ENCODE measurements at places on chromosomes 4 and X.

DNA sequence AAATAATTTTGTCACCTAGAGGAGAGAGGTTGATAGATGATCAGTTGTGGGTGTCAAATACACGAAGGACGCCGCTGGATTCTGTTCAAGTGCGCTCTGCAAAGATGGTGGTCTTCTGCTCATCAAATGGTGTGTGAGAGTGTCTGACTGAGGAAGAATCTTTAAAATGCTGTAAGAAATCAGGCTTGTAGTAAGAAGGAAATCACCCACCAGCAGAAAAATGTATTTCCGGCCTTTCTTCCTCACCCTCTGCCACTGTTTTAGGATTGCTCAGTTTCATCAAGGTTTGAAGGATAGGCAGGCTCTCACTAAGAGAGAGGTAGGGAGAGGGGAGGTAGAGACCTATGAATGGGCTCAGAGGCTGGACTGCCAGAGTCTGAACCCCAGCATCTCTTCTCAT, 28.7 kb downstream of the RHOH start:
- DNase-seq = no peak

- no peak for DNase-seq
Observed at GRCh38 chr4:73187325-73187724, 71.3 kb downstream of the ANKRD17 start.

DNA sequence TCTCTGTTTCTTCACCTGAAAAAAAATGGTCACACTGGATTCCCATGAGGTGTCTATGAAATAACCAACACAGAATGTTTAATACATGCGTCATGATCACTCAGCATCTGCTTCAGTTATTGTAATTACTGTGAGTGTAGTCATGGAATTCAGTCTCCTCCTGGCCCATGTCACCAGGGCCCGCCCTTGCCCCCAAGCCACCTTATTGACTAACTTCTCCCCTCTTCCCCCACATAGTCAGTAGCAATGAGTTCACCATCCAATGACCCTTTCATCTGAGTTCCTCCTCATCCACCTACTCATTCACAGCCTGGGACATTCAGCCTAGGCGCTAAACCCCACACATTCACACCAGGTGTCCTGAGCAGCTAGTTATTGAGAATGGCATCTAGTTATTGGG, 15.6 kb downstream of the PNMA6F start:
- DNase-seq = no peak

- no peak for DNase-seq
Observed at GRCh38 chrX:49951524-49952193, 29.3 kb downstream of the CLCN5 start.

DNA sequence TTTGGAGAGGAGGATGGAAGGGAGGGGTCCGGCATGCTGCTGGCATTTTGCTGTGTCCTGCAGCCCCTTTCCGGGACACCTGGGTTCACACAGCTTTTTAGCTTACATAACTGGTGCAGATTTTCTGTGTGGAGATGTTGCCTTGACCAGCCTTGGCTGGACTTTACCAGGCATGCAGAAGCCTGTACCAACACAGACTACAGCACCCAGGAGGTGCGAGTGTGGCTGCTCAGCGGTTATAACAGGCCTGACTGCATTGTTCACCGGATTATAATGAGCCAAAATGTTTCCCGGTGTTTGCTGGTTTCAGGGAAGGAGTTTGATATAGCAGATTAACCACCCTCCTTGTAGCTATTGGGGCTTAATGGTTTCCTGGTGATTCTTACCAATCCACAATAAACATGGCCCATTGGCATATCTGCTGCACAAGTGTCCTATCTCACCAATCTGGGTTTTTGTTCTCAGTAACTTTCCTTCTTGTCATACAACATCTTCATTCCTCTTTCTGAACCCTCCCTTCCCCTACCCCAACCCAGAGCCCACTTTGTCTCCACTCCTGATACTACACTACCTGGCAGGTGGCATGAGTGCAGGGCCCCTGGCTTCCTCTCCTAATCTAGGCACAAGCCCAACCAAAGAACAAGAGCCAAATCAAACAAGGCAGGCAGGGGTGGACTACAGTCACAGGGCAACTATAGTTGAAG, 3.9 kb downstream of the RPL10 start:
- DNase-seq = no peak

GRCh38 chr4:8728536-8729407, 136.2 kb downstream of the CPZ start:
- no peak for DNase-seq

DNA sequence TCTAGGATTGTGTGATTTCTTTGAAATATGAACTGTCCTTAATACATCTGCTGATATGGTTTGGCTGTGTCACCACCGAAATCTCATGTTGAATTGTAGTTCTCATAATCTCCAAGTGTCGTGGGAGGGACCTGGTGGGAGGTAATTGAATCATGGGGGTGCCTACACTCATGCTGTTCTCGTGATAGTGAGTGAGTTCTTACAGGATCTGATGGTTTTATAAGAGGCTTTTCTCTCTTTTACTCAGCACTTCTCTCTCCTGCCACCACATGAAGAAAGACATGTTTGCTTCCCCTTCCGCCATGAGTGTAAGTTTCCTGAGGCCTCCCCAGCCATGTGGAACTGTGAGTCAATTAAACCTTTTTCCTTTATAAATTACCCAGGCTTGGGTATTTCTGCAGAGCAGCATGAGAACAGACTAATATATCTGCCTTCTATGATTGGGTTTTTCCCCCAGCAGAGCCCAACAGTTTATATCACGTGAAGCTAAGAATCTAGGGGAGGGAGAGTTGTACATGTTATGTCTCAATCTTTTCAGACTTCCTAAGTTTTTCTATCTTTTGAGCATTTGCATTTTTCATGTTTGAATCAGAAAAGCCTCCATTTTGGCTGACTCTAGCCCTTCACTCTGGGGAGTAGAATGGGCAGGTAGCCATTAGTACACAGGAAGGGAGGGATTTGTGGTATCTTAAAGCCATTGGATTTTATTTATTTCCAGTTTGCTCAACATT, 58.9 kb downstream of the PLAC1 start:
- peak; percentile 56 for DNase-seq

DNA sequence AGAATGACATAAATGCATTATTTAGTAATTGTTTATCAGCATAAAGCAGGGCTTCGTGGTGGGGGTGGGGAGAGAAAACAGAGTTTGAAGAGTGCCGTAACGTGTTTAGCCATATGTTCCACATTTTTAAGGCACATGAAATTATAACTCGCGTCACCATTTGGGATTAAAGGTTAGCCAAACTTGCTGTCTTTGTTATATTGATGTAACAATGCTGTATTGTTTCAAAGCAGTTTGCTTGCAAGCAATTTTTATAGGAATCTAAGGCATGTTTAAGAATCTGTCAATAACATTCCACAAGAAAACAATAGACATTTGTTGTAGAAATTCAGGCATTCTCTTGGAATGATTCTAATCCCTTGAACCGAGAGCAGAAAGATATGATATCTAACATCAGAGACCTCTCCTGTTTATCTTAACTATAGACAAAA, 78.3 kb downstream of the CLDN22 start:
- no peak for DNase-seq

- DNase-seq = no peak
Observed at GRCh38 chr4:13944095-13944511, 316.6 kb upstream of the BOD1L1 start.

GRCh38 chr4:75030649-75031235, 97.8 kb downstream of the PARM1 start:
- no peak for DNase-seq

DNA sequence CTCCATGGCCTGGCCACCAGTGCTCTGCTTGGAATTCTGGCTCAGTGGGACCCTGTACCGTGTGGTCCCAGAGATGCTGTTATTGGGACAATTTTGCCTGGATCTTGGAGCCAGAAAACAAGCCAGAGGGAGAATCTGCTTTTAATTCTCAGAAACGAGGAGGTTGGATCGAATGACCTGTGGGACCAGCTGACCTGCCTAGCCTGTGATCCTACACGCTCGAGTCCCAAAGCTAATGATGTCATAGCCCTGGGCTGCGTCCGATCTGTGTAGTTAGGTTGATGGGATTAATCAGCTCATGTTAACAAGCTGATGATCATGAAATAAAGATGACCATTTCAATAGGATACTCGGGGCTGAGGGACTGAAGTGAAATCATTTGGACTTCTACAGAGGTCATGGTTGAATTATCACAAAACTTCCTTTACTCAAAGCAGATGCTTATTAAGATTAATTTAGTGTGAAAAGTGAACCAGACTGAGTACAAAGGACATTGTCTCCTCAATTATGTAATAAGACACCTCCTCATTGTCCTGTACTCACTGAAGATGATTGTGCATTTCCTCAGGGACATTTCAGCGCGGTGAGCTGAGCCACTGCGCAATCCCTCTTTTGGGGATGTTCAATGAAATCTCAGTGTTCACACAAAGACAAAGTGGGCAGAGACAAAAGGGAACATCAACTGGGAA, 51.9 kb upstream of the STX18 start:
- no peak for DNase-seq

GRCh38 chr4:163592212-163592611, 97.7 kb downstream of the TMA16 start:
- no peak for DNase-seq

GRCh38 chr4:107156443-107156842, 120.3 kb upstream of the DKK2 start:
- no peak for DNase-seq

- no peak for DNase-seq
Observed at GRCh38 chr4:78824001-78824400, 47.9 kb downstream of the BMP2K start.

DNA sequence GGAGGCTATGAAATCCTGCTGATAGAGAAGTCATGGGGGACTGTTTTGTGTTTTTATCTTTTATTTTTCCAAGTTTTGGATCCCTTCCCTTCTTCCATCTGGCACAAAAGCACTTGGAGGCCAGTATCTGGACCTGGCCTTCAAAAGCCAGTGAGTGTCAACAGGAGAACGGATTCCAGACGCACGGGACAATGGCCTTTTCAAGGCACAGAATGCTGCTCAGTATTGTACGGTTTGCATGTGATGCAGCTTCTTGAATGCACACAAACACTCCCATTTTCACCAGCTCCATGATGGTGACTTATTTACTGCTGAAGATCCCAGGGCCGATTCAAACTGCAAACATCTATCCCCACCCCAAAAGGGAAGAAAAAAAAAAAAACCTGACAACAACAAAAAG, 145.4 kb downstream of the CPEB2 start:
- DNase-seq = no peak

DNA sequence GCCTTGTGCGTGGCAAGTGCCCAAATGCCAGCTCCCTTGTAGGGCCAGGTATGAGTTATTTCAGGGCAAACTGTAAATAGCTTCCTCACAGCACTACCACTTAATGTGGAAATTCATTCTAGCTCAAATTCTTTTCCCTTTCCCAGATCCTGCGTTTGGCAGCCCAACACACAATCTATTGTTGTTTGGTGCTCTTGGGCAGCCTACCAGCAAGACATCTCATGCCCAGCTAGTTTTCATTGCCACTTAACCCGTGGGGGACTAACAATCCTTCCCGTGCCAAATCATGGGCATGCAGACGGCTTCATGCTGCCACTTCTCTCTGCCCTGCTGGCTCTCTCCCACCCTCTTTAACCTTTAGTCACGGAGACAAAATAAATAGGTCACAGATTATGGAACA, 454.2 kb downstream of the GRIA2 start:
- DNase-seq = no peak

- no peak for DNase-seq
Observed at GRCh38 chr4:124866301-124866700, 153.8 kb upstream of the ANKRD50 start.

DNA sequence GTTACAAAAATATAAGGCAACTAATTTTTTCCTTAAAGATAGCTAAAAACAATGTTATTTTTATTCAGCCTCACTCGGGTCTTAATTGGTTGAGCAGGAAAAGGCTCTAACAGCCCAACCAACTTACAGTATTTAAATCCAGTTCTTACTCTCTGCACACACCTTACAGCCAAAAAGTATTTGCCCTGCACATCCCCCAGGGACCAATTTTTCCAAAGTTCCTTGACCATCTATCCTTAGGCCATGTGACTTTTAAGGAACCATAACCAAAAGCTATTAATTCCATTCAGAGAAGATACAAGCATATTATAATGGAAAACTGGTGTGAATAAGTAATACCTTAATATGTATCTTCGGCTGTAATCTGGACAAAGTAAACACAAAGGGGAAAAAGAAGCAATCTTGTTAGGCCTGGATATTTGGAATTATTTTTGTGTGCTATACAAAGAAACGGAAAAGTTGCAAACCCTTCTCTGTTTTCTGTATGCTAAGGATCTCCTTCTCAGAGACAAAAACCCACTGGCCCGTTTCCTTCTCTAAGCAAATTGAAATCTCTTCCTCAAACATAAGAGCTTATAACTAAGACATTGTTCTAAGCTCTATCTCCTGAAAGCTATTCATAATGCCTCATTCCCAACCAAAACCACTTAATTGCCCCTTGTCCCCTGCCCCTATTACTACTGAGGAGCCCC, 1.0 kb upstream of the THAP9 start:
- no peak for DNase-seq

DNA sequence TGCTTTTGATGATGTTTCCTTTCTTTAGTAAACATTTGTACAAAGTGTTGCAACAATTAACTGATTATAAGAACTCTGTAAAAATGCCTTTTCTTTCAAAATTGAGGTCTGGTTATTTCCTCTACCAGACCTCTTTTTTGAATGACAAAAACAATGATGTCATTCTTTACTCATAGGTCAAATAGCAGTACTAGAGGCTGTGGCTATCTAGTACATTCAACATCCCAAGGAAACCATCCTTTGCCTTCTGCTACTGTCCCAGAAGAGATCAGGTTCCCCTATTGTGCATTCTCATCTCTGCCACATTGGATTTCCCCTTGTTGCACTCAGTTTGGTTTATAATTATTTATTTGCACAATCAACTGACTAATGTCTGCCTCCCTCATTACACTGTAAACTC, 19.1 kb upstream of the MAD2L1 start:
- DNase-seq = no peak

- DNase-seq = no peak
Observed at GRCh38 chr4:48667148-48667547, 112.9 kb downstream of the FRYL start.

DNA sequence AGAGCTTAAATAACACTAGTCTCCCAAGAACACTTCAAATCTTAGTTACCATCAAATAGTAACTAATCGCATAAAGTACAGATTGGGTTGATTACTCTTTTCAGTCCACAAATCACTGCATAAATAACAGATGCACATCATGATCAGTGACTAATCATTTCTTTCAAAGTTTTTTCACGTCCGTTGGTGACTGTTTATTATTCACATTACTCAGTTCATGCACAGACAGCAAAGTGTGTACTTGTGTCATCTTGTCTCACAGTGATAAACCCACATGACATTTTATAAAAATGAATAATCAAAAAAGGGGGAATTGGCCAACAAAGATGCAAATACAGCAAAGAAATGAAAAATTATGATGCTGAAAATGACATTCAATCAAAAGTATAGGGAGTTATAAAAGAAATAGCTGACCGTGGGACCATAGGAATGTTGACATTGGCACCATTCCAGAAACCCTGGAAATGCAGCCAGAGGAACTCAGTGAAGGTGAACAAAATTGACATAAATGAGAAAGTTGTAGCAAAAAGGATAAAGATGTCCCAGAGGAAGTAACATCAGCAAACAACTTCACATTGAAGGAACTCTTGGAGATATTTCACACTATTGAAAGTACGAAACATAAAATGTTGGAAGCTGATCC, 161.5 kb downstream of the SOX3 start:
- no peak for DNase-seq

Measured in activated naive CD4-positive, alpha-beta T cell treated with anti-CD3 and anti-CD28 coated beads for 36 hours (primary cell).